ENCODE measurements at places on chromosomes 3 and 15.

DNA sequence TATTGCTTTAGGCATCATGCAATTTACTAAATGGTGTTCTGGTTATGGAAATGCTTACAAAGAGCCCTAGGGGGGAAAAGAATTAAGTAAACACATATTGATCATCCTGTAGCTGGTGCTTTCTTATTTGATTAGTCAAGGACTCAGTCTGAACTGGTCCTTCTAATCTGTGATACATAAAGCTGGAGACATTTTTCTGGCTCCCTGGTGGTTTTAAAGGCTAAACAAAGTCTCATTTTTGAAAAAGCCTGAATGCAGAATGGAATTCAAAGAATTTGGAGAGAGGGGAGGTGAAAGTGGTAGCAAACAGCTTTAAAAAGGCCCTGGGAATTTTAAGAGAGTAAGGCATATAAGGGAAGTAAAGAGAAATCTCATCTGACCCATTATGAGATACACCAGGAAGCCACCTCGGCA, 149.7 kb downstream of the RBMS3 start:
- no peak for DNase-seq

DNA sequence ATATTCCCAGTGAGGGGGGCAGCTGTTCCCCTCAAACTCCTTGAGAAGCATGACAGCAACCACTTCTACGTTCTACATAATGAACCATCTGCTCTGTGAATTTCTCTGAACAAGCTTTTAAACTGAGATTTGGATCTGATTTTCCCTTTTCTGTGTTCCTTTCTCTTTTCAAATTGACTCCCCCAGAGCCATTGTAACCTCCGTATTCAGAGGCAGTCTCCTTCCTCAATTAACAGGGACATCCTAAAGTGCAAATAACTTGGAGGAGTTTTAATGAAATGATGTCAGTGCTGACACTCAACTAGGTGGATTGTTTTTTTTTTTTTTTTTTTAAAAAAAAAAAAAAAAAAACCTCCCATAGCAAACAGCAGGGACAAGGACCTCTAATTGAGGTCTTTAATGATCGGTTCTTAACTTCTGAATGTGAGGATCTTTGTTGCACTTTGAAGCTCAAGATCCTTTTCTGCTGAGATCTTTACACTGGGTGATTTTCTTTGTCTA, 48.8 kb downstream of the ADAMTS9 start:
- no peak for DNase-seq

- no peak for DNase-seq
These were observed 43.5 kb upstream of the SLC6A11 start for GRCh38 chr3:10772271-10773161.

- no peak for DNase-seq
These were observed 72.8 kb downstream of the KCNH8 start for GRCh38 chr3:19221081-19221480.

Measured in activated T-helper 1 cell treated with anti-CD3 and anti-CD28 coated beads, Interleukin-2, amount 50 U/mL, for 16 hours (primary cell).